ENCODE measurements at places on chromosomes 5 and 9. TPM values are rescaled to one million over a fixed set of nuclear protein-coding genes. Genes with fewer than 3 reads are reported as not detected.

The RGS7BP gene
- polyA plus RNA-seq: 0.12 TPM

The GRAMD2B gene
- polyA plus RNA-seq: 10.9 TPM

The ABLIM3 gene
- 56.2 TPM for polyA plus RNA-seq

The TMEM167A gene
- 28.4 TPM for polyA plus RNA-seq

The MYMK gene
- not detected for polyA plus RNA-seq

The CDX1 gene
- polyA plus RNA-seq: not detected

The GRM6 gene
- not detected for polyA plus RNA-seq

All from esophagus (tissue), 2 donors.